Posterior cingulate gyrus (tissue), 11 donors: ENCODE measurements at places on chromosomes 11 and 22.

- DNase-seq = peak; percentile 79
These were observed 728 bp downstream of the CTTN start for GRCh38 chr11:70398834-70399680.

DNA sequence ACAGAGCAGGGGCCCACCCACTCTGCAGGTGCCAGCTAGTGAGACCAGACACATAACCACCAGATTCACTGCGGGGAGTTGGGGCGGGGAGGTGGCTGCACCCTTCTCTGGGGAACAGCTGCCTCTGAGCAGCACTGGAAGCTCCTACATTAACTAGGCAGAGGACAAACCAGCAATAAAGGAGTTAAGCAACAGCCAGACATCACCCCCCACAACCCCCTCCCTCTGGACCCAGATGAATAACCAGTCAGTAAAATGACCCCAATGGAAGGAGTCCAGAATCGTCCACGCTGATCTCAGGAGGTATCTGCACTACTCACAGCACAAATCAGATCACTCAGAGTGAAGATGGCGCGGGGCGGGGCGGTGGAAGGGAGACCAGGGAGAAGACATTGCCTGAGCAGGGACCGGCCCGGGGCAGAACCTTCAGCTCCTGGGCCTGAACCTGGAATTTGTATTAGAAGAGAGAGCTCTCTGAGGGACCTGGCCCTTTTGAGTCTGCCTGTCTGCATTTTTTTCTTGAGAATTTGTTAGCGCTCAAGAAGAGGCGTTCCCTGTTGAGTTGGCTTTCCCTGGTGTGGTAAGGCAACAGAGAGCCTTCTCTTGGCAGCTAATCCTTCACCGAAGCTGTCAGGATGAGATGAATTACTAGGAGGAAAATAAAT is 125.5 kb upstream of the NCAM1 start:
- no peak for DNase-seq

DNA sequence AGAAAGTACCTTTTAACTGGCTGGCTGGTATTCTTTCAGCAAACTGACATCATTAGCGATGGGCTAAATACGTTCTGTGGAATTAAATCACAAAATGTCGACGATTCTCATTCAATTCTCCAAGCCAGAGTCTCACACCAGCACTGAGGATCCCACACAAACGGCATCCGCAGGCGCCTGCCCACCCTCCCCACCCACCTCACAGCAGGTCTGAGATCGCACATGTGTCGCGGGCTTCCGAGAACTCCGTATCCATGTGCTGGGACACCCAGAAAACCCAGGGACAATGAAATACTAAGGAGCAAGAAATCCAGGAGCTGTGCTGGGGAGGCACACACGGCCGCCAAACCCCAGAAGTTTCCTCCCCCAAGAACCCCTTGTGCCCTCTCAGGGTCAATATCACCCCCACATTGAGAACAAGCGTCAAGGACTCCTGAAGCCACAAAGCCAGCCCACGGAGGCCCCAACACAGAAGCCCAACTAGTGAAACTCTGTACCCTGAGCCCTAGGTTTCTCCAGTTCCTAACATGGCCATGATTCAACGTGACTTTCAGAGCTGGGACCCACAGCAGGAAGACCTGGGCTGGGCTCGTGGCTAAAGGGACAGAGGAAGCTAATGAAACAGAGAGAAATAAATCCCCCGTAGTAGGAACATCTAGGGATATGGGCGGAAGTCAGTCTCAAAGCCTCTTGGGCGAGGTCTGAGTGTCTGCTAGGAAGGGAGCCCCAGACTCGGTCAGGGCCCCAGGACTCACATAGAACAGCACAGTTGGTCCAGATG is 8.0 kb downstream of the TOLLIP start:
- peak; percentile 62 for DNase-seq

- no peak for DNase-seq
These were observed 13.9 kb upstream of the PTS start for GRCh38 chr11:112212290-112212689.

- no peak for DNase-seq
These were observed 90.5 kb upstream of the POU2AF2 start for GRCh38 chr11:111155021-111155420.

DNA sequence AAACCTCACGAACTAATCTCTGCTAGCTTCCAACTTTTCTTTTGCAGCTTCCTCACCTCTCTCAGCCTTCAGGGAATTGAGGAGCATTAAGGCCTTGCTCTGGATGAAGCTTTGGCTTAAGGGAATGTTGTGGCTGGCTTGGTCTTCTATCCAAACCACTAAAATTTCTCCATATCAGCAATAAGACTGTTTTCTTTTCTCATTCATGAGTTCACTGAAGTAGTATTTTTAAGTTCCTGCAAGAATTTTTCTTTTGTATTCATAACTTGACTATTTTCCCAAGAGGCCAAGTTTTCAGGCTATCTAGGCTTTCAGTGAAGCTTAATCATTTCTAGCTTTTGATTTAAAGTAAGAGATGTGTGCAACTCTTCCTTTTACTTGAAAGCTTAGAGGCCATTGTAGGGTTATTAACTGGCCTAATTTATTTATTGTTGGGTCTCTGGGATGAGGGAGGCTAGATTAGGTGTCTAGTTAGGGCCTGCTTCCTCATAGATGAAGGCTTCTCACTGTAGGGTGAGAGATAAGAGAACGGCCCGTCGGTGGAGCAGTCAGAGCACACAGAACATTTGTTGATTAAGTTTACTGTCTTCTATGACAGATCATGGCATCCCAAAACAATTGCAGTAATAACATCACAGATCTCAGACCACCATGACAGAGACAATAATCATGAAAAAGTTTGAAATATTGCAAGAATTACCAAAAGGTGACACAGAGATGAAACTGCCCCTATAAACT is 33.2 kb downstream of the CSF2RB start:
- DNase-seq = no peak

GRCh38 chr11:121367001-121367843 is 74.7 kb downstream of the SC5D start:
- DNase-seq = no peak

GRCh38 chr11:130144861-130145281 is 14.7 kb upstream of the ST14 start:
- no peak for DNase-seq

DNA sequence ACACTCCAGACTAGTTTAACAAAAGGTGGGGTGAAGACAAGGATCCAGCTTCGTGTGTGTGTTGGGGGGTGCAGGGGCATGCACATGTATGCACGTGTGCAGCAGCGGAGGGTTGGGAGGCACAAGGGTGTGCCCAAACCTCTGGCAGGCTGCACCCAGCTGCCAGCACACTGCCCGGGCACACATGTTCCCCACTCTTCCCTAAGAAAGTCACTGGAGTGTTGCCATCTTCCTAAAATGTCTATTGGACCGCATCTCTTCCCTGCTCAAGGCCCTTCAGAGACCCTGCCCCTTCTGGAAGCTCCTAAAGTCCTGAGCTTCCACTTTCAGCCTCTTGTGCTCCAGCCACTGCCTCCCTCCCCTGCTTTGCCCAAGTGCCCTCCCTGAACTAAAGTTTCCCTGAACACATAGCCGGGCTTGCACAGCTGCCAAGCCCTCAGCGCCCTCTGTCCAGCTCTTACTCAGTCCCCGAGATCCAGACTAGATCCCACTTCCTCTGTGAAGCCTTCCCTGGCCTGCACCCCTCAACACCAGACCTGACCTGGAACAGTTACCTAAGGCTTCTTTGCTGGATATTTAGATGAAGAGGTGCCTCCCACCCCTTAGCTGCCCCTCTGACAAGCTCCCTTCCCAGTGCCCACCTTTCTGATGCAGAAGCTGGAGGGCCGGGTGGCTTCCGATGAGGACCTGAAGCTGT is 6.0 kb downstream of the CFL1 start:
- no peak for DNase-seq

DNA sequence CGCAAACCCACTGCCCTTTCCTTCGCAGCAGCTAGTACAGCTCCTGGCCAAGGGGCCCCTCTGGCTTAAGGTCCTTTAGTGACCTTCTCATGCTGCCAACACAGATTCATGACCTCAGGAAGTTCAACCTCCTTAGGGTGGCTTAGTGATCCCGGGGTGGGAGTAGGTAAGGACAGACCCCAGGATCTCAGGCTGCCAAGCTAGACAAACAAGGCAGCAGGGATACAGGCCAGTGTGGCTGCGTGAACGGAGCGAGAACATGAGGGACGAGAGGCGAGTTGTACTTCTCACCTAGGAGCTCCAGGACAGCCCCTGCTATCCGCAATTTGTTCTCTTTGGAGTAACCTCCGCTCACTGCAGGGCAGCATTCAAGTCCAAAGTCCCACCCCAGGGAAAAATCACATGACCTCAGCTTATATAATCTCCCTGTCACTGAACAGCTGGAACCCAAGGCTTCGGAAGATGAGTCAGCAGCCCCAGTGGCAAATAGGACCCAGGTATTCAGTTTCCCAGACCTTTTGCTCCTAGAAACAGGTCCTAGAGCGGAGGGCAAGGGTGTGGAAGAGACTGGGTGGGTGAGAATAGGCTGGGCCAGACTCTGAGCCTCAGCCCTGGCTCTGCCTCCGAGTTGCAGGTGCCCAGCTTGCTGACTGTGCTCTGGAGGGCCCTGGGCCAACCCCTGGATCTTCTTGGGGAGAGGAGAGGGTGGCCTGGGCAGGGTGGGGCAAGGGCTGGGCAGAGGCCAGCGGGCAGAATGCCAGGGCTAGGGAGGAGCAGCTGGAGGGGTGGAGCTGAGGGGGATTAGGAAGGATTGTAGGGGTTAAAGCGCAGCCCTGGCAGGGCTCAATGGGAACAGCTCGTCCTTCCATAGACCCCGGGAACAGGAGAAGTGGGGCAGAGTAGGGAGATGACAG is 13.1 kb downstream of the USP2 start:
- DNase-seq = peak; percentile 81

GRCh38 chr22:33569559-33569958 is 350.7 kb downstream of the LARGE1 start:
- no peak for DNase-seq

DNA sequence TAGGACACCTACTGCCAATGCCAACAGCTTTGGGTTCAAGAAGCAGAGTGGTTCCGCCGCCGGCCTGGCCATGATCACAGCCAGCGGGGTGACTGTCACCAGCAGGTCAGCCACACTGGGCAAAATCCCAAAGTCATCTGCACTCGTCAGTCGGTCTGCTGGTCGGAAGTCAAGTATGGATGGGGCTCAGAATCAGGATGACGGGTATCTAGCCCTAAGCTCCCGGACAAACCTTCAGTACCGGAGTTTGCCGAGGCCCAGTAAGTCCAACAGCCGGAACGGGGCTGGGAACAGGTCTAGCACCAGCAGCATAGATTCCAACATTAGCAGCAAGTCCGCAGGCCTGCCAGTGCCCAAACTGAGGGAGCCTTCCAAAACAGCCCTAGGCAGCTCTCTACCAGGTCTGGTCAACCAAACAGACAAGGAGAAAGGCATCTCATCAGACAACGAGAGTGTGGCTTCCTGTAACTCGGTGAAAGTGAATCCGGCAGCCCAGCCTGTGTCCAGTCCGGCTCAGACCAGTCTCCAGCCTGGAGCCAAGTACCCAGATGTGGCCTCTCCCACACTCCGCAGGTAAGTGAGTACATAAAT is 115.1 kb downstream of the DBX1 start:
- no peak for DNase-seq

DNA sequence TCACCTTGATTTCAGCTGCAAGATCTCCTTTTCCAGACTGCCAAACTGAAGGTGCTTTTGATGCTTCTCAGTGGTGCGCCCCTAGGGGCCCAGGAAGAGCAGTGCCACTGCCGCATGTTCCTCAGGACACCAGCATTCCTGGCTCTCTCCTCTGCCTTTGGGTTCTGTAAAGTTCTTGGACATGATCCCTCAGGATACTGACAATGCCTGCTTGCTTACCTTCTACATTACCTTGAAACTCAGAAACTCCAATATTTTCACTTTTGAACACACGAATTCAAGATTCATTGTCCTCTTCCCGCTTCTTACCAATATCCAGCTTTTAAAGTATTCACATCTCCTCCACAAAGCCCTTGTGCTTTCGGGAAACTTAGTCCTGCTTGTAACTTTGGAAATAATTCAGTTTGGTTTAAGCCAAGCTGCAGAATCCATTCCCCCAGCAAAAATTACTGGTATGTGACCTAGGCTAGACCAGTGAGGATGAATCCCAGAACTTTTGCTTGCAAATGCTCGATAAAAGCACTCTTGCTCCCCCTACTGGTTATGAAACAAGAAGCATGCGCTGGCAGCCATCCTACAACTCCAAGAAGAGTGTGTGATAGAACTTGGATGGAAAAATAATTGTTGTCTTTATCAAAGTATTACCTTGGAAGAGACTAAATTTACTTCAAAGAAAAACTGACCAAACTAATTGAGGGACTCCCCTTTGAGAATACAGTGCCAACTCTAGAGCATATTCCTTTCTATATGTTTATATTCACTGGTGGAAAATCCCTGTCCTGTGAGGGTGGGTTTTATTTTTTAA is 16.5 kb upstream of the OR5B21 start:
- DNase-seq = peak; percentile 63

- DNase-seq = no peak
These were observed 753 bp upstream of the PPARA start for GRCh38 chr22:46149512-46150033.

GRCh38 chr11:12451179-12451814 is 73.9 kb downstream of the PARVA start:
- no peak for DNase-seq

GRCh38 chr11:109808569-109808968 is 284.6 kb upstream of the ZC3H12C start:
- DNase-seq = no peak

DNA sequence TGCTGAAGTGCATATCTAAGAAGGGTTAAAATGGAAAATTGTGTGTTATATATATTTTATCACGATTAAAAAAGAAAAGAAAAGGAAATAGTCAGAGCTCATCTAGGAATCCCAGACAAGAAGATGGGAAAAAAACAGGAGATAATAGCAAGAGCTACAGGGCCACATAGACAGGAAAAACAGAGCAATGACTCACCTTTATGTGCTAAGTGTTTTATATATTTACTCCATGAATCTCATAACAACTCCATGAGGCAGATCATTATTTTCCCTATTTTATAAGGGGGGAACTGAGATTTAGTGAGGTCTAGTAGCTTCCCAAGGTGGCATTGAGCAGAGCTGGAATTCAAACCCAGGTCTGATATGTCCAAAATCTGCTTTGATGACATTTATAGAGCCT is 18.1 kb upstream of the ELF5 start:
- DNase-seq = no peak

DNA sequence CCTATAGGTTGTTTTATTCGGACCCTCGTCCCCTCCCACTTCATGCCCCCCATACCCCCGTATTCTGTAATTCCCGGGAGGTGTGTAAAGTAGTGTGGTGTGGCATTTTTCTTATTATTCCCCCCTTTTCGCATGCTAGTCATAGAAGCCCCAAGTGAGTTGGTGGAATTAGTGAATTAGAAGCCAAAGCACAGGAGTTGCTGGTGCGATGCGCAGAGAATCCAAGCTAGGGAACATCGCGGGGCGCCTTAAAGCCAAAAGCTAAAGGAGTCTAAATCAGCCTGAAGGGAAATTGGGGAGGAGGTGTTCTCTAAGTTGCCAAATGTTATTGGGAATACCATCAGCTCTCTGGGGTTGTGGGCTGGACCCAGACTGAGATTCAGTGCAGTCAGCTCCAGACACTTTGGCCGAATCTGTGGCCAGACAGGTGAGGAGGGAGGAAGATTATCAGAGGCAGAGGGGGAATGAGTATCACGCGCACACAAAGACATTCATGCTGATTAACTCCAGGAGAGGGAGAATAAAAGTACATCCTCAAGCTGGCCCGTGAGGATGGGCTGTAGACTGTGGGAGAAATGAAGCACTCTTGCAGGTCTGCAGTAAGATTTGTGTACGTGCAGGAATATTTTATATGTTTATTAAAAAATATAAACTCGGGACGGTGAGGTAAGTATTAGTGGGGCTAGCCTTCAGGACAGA is 102.8 kb upstream of the HSD17B12 start:
- DNase-seq = no peak
